Psoas muscle (tissue), 8 donors: ENCODE measurements at places on chromosomes 1 and 21. TPM values are rescaled to one million over a fixed set of nuclear protein-coding genes. Genes with fewer than 3 reads are reported as not detected.
A peak's percentile ranks its signal among the peaks of the same experiment; 100 is the strongest.

NBPF20 gene
- total RNA-seq, result 0.69 TPM

- H3K27me3 ChIP-seq, result no peaks in the 10 kb centered on the region
- no peaks in the 10 kb centered on the region for H3K4me1 ChIP-seq
- H3K4me3 ChIP-seq, result peak overlapping the region; percentile 74
These were observed 501 bp downstream of the FBXO6 start for GRCh38 chr1:11664336-11665065.

GRCh38 chr1:47434051-47434842 is 3.6 kb upstream of the FOXD2 start:
- no peaks in the 10 kb centered on the region for H3K36me3 ChIP-seq
- no peak overlapping the region for H3K27ac ChIP-seq
- no peaks in the 10 kb centered on the region for H3K4me1 ChIP-seq
- DNase-seq, result no peak

- no peaks in the 10 kb centered on the region for H3K27me3 ChIP-seq
- DNase-seq, result peak; percentile 72
- H3K4me3 ChIP-seq, result no peak overlapping the region
These were observed 150.1 kb downstream of the PLXNA2 start for GRCh38 chr1:208093754-208094719.

- H3K27ac ChIP-seq, result no peak overlapping the region
- no peak for DNase-seq
- H3K27me3 ChIP-seq, result no peaks in the 10 kb centered on the region
- no peaks in the 10 kb centered on the region for H3K36me3 ChIP-seq
- H3K4me1 ChIP-seq, result no peaks in the 10 kb centered on the region
- no peak overlapping the region for H3K4me3 ChIP-seq
These were observed 99.6 kb downstream of the CRB1 start for GRCh38 chr1:197367627-197368026.

- H3K36me3 ChIP-seq, result peaks cover 50% of the 10 kb centered on the region
- H3K4me1 ChIP-seq, result peaks cover 42% of the 10 kb centered on the region
- peak overlapping the region; percentile 83 for H3K4me3 ChIP-seq
- peak; percentile 56 for DNase-seq
These were observed 1.4 kb downstream of the NIT1 start for GRCh38 chr1:161119092-161119903.

DNA sequence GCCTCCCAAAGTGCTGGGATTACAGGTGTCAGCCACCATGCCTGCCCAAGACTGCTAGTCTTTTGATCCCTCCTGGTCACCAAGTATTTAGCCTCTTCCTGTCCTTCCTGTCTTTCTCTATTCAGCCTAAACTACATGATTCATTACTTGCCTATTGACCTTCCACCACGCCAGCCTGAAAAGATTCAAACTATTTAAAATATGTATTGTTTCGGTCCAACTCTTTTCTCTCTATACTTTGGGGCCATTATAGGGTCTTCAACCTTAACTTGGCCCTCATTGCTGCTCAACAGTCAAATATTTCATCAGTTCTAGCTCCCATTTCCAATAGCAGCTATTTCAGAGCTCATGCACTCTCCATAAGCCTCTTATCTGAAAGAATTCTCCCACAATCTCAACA is 153.0 kb downstream of the TNFSF18 start:
- H3K27me3 ChIP-seq, result no peaks in the 10 kb centered on the region
- H3K36me3 ChIP-seq, result no peaks in the 10 kb centered on the region
- peaks cover 19% of the 10 kb centered on the region for H3K4me1 ChIP-seq
- no peak overlapping the region for H3K4me3 ChIP-seq
- no peak overlapping the region for H3K27ac ChIP-seq

NPPB gene
- total RNA-seq, result not detected

DNA sequence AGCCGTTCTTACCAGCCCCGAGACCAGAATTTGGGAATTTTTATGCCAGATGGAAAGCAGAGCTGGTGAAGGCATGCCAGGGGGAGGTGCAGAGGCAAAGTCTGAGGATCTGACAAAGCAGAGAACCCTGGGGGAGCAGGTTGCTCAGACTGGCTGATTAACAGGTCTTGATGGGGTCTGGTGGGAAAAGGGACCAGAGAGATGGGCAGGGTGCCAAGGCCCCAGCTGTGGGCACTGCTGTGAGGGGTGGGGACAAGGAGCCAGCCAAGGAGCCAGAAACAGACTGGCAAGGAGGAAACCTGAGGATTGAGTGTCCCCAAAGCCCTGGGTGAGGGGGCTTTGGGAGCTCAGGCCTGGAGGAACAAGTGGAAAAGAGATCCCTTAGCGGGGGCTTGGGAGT is 21.4 kb downstream of the RPS6KA1 start:
- no peaks in the 10 kb centered on the region for H3K36me3 ChIP-seq
- no peak overlapping the region for H3K27ac ChIP-seq
- no peak for DNase-seq
- H3K4me1 ChIP-seq, result no peaks in the 10 kb centered on the region
- H3K27me3 ChIP-seq, result no peaks in the 10 kb centered on the region

DNA sequence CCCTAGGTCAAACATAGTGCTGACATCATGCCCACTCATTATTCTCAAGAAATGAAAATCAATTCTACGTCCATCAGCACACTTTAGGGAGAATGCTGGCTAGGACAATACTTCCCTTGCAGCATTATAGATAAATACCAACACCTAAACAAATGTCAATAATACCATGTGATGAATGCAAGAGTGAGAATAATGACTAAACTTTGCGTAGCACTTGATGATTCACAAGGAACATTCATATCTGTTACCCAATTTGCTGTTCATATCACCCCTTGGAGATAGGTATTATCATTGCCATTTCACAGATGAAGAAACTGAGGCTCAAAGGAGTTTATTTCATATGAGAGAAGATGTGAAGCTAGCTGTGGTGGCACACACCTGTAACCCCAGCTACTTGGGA is 24.8 kb upstream of the EPS15 start:
- no peak for DNase-seq
- no peak overlapping the region for H3K4me3 ChIP-seq
- H3K27me3 ChIP-seq, result no peaks in the 10 kb centered on the region

SAMD13 gene
- total RNA-seq, result 3.2 TPM

LAMC1 gene
- 94.4 TPM for total RNA-seq

- H3K4me1 ChIP-seq, result no peaks in the 10 kb centered on the region
- no peaks in the 10 kb centered on the region for H3K27me3 ChIP-seq
- no peak overlapping the region for H3K4me3 ChIP-seq
These were observed 16.9 kb downstream of the PTPRF start for GRCh38 chr1:43547538-43548072.

CD1E gene
- total RNA-seq, result not detected

DNA sequence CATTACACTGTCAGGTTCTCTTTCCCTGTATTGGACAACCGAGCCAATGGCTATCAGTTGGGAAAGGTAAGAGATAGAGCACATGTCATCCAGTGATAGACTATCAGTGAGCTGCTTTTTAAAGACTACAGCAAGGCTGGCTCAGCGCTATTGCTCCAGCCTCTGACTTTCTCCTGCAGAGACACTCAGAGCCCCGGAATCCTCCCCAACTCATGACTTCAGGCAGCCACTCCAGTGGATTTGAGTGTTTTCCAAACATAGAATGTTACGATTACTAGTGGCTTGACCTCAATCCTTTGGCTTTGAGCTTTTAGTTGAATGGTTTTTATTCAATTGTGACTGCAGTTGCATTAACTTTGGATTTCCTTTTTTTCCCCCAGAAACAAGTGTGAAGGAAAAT is 331.9 kb downstream of the DISC1 start:
- no peak overlapping the region for H3K27ac ChIP-seq
- no peaks in the 10 kb centered on the region for H3K4me1 ChIP-seq
- no peak for DNase-seq
- no peaks in the 10 kb centered on the region for H3K27me3 ChIP-seq

PLA2G2F gene
- not detected for total RNA-seq
